ENCODE measurements at places on chromosomes 2 and 18.

GRCh38 chr2:237131749-237132533, 46.3 kb downstream of the COPS8 start:
- DNase-seq: no peak

GRCh38 chr18:45325778-45326177, 289.5 kb upstream of the SLC14A2 start:
- no peak for DNase-seq

DNA sequence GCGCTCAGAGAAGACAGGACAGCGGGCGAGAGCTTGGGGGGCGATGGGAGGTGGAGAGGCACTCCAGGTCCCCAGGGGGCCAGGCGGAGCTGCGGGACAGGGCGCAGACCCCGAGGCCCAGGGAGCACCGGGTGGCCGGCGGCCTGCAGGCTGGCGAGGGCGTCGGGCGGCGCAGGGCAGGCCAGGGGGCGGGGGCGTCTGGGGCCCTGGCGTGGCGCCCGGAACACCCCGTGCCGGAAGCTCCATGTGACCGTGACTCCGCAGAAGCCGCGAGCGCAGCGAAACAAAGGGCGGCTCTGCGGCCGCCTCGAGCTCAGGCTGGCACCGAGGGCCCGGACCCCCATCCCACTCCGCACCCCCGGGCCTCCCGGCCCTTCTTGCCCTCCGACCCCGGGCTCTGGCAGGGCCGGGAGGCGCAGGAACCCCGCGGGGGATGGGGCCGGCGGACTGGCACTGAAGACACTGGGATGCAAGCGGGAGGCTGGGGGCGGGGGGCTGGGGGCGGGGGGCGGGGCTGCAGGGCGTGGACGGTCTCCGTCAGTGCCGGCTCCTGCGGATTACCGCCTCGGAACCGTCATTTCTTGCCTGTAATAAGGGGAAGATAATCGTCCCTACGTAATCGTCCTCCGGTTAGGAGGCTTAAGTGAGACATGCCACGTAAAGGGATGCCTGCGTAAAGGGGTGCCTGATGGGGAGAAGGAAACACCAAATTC, 19.1 kb downstream of the SH2D6 start:
- DNase-seq: peak; percentile 83

DNA sequence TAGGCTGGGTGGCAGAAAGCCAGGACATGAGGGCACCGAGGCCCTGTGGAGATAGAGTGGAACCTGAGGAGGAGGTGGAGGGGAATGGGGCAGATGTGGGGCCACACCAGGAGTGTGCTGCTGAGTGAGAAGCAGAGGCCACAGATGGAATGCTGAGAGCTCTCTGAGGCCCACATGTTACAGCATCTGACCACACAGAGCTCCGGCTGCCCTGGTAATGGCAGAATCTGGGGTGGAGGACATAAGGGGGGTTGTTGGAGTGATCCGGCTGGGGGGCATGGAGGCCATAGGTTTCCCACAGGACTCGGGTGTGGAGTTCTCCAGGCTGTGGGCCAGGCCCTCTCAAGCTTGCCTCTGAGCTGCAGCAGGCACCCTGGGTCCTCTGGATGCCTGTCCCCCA, 3.8 kb downstream of the MZT2B start:
- no peak for DNase-seq

DNA sequence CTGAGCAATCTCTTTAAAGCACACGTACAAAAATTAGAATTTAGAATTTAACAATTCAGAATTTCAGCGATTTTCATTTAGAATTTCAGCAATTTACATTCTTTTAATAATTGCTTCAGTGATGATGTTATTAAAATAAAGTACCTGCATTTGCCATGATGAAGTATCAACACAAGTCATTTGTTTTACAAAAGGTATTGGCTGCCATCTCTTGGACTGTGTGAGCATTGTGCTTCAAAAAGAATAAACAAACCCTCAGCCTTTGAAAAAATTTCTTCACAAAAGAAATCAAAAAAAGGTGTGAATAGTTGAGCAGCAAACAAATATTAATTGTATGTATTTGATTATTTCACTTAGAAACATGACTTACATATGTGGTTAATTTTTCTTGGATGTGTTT, 27.1 kb upstream of the ZC3H15 start:
- DNase-seq: no peak

GRCh38 chr18:32271672-32272208, 81.9 kb downstream of the MEP1B start:
- DNase-seq: no peak

Measured in ecto neural progenitor cell (in vitro differentiated cells).